ENCODE measurements at places on chromosomes 7 and 10.

DNA sequence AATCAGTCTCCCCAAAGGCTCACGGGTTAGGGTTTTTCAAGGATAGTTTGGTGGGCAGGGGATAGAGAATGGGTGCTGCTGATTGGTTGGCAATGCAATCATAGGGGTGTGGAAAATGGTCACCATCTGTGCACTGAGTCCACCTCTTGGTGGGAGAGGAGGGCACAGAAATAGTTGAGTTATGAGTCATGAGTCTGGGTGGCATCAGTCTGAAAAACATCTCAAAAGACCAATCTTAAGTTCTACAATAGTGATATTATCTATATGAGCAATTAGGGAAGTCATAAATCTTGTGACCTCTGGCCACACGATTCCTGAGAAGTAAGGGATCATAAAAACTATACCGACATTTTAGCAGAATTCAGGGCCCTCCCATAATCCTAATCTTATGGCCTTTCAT, 62.7 kb downstream of the LGI1 start:
- DNase-seq = peak; percentile 94

GRCh38 chr7:24227603-24228359, 56.2 kb upstream of the NPY start:
- no peak for DNase-seq

- no peak for DNase-seq
These were observed 299.1 kb downstream of the GRID1 start for GRCh38 chr10:86067436-86068050.

- DNase-seq = no peak
These were observed 216.4 kb upstream of the DPP6 start for GRCh38 chr7:153835712-153836265.

- no peak for DNase-seq
These were observed 75.4 kb upstream of the PPP1R3C start for GRCh38 chr10:91708174-91708861.

GRCh38 chr7:53001221-53001620, 34.2 kb upstream of the POM121L12 start:
- no peak for DNase-seq
